ENCODE measurements at places on chromosomes 4 and X. TPM values are rescaled to one million over a fixed set of nuclear protein-coding genes. Genes with fewer than 3 reads are reported as not detected.

Gene SORCS2
- 6.9 TPM for total RNA-seq

Gene NDNF
- total RNA-seq: 5.1 TPM

Gene GPM6B
- total RNA-seq: 2.0 TPM

Gene MAGED4
- 0.40 TPM for total RNA-seq

DNA sequence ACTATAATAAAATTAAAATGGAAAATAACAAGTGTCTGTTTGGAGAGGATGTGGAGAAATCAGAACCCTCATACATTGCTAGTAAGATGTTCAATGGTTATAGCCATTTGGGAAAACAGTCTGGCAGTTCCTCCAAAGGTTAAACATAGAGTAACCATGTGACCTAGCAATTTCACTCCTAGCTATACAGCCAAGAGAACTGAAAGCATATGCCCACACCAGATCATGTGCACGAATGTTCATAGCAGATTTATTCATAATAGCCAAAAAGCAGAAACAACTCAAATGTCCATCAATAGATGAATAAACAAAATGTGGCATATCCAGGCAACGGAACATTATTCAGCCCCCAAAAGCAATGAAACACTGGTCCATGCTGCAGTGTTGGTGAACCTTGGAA, 9.4 kb upstream of the CCNQ start:
- no peak for DNase-seq

DNA sequence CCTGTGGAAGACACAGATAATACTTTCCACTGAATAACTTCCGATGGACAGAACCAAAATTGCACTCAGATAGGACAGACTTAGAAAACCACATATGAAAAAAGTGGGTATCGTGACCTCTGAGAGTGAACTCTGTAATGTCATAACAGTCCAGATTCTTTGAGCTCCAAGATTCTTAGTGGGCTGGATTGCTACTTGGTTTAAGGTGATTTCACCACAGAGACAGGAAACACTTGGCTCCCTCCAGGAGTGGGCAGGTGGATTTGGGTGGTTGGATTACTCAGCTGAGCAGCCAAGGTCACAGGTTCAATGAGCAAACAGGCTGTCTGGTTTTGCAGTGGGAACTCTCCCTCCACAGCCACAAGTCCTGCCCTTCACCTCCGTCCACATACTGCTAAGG, 126.0 kb downstream of the AFAP1 start:
- DNase-seq: no peak

GRCh38 chrX:13692771-13693231, 3.9 kb downstream of the RAB9A start:
- DNase-seq: no peak

- peak; percentile 39 for DNase-seq
Measured at GRCh38 chrX:153750127-153750774, 13.8 kb upstream of the PLXNB3 start.

GRCh38 chr4:137394018-137394417, 138.3 kb downstream of the PCDH18 start:
- no peak for DNase-seq

GRCh38 chrX:100695991-100696390, 35.9 kb downstream of the SYTL4 start:
- DNase-seq: no peak

DNA sequence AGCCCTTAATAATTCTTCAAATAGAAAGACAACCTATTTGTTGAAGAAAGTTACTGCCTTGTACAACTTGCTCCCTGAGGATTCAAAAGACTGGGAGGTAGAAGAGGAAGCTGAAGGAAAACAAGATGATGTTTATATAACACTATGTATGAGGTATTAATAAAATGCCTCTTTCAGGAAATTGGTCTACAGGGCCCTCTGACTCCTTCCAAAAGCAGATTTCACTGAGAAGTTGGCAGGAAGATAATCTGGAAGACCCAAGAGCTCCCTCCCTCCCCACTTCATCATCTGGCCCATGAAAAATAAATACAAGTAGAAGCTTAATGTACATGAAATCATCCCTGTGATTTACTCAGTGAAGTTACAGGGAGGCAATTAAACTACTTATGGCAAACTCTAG, 107.5 kb upstream of the MAGEC2 start:
- DNase-seq: no peak

DNA sequence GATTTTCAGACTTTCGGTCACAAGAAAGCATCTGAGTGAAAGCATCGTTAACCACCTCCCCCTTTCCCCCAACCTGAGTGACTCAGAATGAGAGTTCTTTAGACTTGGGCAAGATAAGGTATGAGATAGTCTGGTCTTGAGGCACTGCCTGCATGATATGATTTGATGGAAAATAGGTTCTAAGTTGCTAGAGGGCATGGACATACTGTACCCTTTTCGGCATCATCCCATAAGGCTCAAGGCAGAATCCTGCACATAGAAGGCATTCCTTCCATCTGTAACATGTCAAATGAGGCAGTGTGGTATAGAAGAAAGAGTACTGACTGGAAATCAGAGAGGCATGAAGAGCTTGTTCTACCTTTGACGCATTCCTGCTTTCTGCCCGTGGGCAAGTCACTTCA, 16.8 kb upstream of the AMOT start:
- no peak for DNase-seq

DNA sequence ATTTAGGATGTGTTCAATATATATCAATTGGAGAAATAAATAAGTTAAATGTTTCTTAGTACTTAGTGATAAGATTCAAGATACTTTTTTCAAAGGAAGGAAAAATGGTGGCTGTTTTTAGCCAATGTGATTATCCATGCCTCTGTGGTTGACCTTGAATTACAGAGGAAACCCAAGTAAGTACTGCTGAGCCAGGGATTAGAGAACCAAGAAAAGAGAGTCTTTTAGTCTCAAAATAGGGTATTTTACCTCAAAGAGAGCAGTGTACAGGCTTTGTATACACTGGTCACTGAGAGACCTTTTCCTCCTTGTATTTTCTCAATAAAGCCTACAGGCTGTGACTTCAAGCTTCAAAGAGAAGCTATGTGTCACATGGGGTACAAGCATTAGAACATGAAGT, 1075.3 kb downstream of the ADGRL3 start:
- DNase-seq: no peak

All from cardiac septum (tissue), 1 donor.